SIG-M5 (cell line): ENCODE measurements at places on chromosomes 2 and 18.

DNA sequence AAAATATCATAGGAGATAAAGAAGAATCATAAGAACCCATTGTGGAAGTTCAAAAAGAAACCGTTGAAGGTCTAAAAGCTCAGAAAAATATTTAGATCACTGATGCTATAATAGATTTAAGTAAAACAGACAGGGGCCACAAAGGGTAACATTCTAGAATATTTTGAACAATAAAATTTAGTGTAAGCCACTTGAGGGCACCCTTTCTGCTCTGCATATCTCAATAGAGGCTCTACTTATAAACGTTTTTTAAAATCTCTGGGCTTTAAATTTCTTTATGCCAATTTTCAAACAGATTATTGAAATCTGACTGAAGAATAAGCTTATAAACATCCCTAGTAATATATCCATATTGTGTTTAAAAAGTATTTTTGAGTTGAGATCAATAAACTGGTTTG, 57.6 kb upstream of the IL1RL1 start:
- no peak for DNase-seq

DNA sequence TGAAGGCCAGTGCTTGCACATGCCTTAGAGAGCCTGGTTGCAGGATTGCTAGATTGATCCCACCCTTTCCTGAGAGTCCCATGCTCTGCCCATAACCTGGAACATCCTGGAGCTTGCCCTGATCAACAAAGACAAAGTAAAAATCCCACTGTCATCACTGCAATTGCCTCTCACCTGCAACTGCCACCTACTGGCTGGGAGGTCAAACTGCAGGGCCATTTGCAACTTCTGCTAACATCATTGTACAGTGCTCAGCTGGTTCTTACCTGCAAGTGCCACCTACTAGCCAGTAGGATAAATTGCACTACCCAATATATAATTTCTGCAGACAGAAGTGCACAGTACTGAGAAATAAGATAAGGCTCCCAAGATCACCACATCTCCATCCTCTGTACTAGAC, 947.5 kb downstream of the CPS1 start:
- DNase-seq, result no peak

- no peak for DNase-seq
These were observed 26.6 kb upstream of the NT5DC4 start for GRCh38 chr2:112694182-112694581.

DNA sequence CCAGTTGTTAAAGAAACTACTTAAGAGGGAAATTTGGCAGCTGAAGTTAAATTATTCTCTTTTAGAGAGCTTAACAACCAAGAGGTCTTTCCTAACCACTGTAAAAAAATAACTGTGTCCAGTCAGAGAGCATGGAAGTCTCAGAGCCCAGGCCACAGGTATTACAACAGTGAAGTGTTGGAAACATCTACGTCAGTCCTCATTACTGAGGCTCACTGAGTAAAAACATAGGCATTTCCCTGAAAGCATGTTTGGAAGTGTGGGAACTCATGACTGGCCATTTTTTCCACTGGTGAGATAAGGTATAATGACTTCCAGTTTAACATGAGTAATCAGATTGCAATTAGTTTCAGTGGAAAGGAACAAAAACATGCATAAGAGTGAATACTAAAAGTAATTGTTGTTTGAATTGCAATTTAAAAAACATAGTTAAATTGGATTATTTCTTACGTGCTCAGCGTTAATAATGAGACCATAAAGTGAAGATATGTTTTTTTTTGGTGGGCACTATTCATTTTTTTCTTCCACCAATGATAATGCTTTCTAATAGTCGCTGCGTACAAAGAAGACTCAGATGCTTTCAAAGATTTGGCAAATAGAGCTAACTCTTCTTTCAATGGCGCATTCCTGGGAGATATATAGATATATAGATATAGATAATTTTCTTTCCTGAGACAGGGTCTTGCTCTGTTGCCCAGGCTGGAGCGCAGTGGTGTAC, 60.8 kb downstream of the EFEMP1 start:
- DNase-seq, result no peak

DNA sequence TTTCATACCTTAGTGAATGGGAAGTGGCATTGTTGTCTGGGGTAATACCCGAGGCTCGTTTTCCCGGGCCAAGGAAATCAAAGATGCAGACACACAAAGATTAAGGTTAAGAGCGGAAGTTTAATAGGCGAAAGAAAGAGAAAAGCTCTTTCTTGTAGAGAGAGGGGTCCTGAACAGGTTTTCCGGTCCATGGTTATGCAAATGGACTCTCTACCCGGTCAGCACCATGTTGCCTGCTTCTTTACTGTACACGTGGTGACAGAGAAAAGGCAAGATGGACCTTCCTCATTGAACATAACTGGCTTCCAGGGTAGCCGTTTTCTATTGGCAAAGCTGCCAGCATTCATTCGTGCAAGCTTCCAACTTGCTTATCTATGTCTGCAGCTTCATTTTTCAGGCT, 2063.5 kb downstream of the SUCLG1 start:
- no peak for DNase-seq

- no peak for DNase-seq
These were observed 86.8 kb downstream of the OLA1 start for GRCh38 chr2:174161490-174161889.
